ENCODE measurements at places on chromosomes 7 and 10.

- no peak for DNase-seq
These were observed 31.8 kb upstream of the GPAM start for GRCh38 chr10:112215342-112215774.

GRCh38 chr7:57348646-57349269, 101.2 kb upstream of the ZNF716 start:
- DNase-seq, result no peak

- no peak for DNase-seq
These were observed 612.4 kb downstream of the ANKRD7 start for GRCh38 chr7:118836933-118837332.

DNA sequence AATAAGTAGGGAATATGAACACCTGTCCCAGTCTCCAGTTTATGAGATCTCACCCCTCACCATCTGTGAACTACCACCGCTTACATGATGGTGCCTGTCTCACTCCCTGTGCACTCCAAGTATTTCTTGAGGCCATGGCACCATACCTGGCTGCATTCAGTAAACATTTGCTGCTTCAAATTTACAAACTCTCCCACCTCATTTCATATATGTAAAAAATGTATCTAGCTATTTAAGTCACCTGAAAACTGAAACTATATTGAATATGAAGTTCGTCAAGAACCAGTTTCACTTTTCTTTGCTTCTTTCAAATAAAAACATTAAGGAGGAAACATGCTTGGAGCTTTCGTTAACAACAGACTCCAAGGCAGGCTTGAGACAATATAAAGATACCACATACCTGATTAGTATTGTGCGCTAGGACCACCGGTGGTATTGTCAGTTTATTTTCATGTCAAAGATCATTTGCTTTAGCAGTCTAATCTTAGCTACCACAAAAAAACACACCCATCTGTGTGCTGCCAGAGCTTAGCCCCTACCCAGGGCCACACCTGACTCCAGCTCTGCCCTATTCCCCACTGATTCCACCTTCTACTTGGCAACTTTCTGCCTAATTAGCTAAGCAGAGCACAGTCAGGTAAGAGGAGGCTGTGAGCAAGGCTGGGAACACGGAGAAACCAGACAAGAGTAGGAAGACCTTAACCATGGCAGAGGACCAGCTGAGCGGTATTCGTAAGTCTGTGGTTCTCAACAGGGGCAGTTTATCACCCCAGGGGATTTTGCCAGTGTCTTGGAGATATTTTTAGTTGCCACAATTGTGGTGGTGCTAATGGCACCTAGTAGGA, 92.0 kb downstream of the ZFAND4 start:
- DNase-seq, result no peak

DNA sequence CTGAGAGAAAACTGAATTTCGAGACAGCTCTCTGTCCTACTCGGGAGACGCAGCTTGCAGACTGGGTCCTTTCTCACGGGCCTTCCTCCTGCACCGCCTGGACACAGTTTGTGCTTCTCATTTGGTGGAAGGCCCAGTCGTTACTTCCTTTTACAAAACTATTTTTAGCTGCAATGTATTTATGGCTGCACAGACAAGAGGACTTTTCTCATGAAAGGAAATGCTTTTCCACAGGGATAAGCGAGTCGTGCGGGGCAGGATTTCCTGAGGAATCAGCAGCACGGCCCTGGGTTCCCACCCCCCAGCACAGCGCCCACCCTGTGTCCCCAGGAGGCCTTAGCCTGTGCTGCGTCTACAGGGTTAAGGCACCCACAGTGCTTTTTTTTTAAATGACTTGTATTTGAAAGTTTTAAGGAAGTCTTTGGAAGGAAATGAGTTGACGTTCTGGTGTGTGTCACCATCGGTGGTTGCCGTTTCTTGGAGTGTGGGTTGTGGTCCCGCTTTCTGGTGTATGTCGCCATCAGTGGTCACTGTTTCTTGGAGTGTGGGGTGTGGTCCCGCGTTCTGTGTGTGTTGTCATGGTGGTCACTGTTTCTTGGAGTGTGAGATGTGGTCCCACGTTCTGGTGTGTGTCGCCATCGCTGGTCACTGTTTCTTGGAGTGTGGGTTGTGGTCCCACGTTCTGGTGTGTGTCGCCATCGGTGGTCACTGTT, 50.9 kb downstream of the INPP5A start:
- no peak for DNase-seq

GRCh38 chr7:1531263-1531978, 919 bp downstream of the MAFK start:
- no peak for DNase-seq
